ENCODE measurements at places on chromosomes 11 and 22.

GRCh38 chr11:353179-353873 is 16.0 kb upstream of the B4GALNT4 start:
- DNase-seq = no peak

- DNase-seq = no peak
Observed at GRCh38 chr11:72719144-72719543, 33.1 kb downstream of the ARAP1 start.

- no peak for DNase-seq
Observed at GRCh38 chr11:7635137-7635536, 38.2 kb downstream of the CYB5R2 start.

DNA sequence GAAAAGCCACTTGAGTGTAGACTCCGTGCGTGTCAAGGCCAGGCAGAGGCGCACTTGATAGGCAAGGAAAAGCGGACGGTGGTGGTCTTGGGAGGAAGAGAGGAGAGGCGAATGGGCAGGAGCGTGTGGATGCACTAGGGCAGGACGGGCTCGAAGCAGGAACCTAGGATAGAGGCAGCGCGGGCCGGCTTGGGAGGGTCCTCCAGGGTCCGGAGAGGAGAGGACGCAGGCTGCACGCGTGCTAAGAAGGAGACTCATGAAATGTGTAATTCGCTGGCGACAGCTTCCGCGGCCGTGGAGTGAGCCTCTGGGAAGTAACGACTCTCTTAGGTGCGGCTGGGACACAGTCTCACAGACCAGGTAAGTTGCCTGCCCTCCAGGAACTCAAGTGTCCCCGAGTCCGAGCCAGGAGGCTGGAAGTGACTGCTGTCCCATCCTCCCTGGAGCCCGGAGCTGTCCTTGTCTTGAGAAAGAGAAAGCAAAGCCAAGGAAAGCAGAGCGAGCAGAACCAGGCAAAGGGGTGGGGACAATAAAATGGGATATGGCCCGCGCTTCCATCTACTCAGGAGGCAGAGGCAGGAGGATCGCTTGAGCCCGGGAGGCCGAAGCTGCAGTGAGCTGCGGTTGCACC is 874 bp upstream of the IL17RA start:
- DNase-seq = no peak

DNA sequence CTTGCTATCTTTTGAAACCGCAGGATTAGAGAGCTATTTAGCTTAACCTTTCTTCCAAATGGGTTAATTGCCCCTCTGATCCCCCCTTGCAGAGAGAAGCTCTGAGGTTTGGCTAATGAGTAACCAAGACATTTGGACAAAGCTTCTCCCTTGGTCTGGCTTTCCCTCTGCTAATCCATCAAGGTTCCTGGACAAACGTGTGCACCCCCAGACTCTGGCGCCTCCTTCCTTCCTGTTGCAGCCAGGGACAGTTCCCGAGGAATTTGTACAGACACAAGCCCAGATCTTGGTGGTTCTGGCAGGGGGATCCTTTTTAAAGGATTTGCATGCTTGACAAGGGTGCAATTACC is 1.6 kb downstream of the KIAA1671 start:
- no peak for DNase-seq

- no peak for DNase-seq
Observed at GRCh38 chr11:94272738-94273313, 31.6 kb upstream of the IZUMO1R start.
